ENCODE measurements at places on chromosomes 4 and X.

DNA sequence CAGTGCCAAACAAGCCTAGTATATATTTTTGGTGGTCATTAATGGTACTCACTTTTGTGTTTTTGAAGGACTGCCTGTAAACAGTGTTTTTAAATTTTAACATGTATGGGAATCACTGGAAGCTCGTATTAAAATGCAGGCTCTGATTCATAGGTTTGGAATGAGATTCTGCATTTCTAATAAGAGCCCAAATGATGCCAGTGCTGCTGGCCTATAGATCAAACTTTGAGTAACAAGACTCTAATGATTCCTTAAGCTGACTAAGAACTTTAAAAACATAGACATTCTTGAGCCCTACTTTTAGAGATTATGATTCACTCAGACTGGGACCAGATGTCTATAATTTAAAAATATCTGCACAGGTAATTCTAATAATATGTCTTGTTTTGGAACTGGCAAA lies 823.2 kb upstream of the LCORL start:
- no peak for DNase-seq

- no peak for DNase-seq
Observed at GRCh38 chrX:45712067-45712466, 511.4 kb upstream of the DIPK2B start.

- DNase-seq: no peak
Observed at GRCh38 chr4:151745481-151746231, 15.2 kb downstream of the GATB start.

GRCh38 chrX:107730991-107731766 lies 44.4 kb downstream of the TSC22D3 start:
- DNase-seq: no peak

DNA sequence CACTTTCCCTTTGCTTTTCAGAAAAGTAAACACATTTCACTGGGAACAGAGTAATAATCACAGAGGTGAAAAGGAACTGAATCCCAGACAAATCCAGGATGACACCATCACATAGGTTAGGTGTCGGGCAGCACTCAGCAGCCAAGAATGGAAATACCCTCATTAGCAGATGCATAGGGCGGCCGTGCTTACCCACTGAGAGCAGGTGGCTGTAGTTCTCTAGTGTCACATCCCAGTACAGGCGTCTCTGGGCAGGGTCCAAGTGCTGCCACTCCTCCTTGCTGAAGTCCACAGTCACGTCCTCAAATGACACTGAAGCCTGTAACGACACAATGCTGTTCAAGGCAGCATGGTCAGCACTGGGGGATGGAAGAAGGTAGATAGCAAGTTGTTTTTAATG lies 26.9 kb downstream of the ZNF41 start:
- DNase-seq: no peak

DNA sequence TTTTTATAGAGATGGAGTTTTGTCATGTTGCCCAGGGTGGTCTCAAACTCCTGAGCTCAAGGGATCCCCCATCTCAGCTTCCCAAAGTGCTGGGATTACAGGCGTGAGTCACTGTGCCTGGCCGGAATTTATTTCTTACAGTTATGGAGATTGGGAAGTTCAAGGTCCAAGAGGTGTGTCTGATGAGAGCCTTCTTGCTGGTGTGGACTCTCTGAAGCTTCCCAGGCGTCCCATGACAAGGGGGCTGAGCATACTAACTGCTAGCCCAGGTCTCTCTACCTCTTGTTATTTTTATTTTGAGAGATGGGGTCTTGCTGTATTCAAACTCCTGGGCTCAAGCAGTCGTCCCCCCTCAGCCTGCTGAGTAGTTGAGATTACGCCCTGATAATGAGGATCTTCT lies 2.9 kb upstream of the NSD2 start:
- DNase-seq: no peak

GRCh38 chr4:123622572-123622971 lies 226.0 kb downstream of the SPRY1 start:
- no peak for DNase-seq

DNA sequence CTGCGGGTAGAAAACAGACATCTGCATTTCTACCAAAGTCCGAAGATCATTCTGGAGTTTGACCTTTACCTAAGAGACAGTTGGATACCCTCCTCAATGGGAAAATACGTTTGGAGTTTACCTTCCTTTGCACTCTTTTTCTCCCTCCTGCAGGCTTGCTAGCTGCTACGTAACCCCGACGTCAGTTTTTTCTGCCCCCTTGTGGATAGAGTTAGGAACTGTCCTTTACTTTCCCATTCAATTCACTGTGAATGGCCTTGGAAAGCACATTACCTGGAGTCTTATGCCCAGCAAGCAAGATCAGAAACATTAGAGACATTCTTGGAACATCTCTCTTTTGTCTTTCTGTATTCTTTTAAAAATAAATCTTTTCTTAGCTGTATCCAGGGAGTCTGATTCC lies 250.7 kb downstream of the NAP1L3 start:
- no peak for DNase-seq

GRCh38 chrX:49220100-49220499 lies 13.0 kb downstream of the CACNA1F start:
- no peak for DNase-seq

- no peak for DNase-seq
Observed at GRCh38 chr4:135192751-135193535, 991.4 kb upstream of the PABPC4L start.

DNA sequence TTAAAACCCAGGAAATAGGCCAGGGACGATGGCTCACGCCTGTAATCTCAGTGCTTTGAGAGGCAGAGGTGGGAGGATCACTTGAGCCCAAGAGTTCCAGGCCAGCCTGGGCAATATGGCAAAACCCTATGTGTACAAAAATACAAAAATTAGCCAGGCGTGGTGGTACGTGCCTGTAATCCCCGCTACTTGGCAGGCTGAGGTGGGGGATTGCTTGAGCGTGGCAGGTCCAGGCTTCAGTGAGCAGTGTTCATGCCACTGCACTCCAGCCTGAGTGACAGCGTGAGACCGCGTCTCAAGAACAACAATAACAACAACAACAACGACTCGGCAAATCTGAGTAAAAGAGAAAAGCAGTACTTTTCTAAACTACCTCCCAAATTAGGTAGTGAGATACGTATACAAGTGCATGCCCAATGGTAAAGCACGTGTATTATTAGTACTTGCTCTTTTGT lies 13.0 kb upstream of the NDUFC1 start:
- DNase-seq: no peak

GRCh38 chrX:130497531-130497930 lies 95.7 kb downstream of the RBMX2 start:
- DNase-seq: no peak

DNA sequence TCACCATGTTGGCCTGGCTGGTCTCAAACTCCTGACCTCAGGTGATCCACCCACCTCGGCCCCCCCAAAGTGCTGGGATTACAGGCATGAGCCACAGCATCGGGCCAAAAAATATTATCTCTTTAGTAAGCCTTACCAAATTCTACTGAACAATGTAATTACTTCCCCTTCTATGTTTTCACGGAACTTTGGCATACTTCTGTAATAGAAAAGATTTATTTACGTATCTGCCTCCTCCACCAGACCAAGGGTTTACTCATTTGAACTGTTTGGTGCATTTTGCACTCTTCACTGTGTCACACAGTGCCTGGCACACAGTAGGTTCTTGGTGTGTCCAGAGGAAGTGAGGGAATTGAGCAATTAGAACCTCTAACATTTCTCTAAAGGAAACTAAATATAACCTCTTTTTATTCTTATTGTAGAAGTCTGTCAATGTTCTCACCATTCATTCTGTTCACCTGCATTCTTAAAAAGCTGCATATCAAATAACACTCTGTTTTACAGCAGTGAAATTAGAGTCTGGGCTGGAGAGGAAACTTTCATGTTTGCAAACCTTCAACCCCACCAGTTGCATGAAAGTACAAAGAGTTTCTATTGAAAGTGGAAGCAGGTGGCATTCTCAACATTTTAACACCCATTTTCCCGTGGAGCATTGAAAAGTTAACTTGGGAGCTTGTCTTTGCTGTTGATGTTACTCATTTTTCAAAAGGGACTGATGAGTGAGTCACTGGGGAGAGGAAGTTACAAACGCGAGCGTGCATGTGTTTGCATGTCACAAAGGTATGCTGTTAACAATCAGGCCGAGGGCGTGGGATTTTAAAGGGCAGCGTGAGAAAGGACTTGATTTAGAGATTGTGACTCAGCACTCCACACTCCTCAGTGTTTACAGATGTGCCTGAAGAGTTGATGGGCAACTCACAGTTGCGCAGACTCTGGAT lies 314.1 kb downstream of the STK32B start:
- DNase-seq: no peak

GRCh38 chr4:2469192-2469984 lies 482 bp downstream of the RNF4 start:
- peak; percentile 52 for DNase-seq

DNA sequence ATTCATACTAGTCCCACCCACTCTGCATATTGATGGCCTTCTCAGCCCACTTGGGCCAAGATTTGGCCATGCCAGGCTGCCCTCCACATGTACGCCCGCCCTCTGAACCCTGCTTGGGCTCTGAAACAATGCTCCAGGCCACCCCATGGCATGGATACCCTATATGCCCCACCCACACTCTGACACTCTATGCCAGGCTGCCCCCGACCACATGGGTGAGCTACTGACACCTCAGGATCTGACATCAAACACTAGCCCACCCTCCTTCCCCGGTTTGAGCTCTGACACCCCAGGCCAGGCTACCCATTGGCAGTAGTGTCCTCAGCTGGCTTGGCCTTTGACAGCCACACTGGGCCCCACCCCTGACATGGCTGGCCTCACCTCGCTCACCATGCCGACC lies 69.5 kb downstream of the HPRT1 start:
- DNase-seq: no peak

GRCh38 chr4:150949342-150949741 lies 65.7 kb downstream of the LRBA start:
- no peak for DNase-seq

- no peak for DNase-seq
Observed at GRCh38 chr4:87698394-87698793, 48.3 kb downstream of the DMP1 start.

DNA sequence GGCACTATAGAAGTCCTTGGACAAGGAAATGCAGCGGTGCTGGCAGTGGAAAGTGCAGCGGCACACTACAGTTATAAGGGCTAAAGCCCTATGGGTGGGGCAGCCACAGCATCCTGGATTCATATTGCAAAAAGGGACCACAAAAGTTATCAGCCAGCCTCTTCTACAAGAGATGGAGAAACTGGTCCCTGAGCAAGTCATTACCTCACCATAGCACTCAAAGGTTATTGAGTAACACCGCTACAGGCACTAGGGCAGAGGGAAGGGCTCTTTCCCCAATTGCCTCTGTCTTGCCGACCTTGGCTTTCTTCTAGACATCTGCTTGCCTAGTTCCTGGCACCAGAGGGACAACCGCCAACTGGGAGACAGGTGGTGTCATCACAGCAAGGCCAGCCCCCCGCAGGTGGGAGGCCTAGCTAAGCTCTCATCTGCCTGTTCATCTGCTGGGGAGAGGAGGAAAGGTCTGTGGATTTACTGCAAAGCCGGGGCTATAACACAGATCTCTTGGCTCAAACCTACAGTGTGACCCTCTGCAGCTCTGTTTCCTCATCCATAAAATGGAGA lies 600.0 kb downstream of the BCOR start:
- DNase-seq: no peak

GRCh38 chrX:152520653-152521052 lies 69.5 kb upstream of the GABRA3 start:
- DNase-seq: no peak

DNA sequence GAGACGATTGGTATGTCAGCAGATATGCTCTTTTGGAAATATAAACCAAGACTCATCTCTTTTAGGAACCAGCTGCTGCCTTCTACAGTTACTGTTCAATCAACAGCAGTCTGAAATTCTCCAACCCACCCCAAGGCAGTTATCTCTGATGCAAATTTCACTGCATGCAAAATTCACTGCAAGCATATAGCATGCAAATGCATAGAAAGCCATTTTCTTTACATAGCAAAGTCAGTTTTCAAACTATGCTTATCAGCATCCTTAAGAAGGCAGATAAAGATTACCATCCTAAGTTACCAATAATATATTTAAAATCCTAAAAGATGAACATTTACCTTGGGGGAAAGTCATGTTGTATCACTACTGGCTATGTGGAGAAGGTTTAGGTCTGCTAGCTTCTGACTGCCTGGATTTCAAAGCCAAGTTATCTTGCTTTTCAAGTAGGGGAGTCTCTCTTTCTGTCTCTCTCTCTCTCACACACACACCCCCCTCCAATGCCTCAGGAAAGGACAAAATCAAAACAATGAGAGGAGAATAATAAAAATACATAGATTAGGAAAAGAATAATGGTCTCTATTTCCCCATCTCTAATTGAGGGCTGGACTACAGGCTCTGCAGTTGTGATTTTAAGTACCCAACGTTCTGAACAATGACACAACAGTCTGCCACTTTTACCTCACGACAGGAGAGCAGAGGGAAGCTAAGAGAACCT lies 1.5 kb downstream of the NMU start:
- DNase-seq: no peak

GRCh38 chr4:107808572-107808971 lies 16.2 kb upstream of the SGMS2 start:
- no peak for DNase-seq

DNA sequence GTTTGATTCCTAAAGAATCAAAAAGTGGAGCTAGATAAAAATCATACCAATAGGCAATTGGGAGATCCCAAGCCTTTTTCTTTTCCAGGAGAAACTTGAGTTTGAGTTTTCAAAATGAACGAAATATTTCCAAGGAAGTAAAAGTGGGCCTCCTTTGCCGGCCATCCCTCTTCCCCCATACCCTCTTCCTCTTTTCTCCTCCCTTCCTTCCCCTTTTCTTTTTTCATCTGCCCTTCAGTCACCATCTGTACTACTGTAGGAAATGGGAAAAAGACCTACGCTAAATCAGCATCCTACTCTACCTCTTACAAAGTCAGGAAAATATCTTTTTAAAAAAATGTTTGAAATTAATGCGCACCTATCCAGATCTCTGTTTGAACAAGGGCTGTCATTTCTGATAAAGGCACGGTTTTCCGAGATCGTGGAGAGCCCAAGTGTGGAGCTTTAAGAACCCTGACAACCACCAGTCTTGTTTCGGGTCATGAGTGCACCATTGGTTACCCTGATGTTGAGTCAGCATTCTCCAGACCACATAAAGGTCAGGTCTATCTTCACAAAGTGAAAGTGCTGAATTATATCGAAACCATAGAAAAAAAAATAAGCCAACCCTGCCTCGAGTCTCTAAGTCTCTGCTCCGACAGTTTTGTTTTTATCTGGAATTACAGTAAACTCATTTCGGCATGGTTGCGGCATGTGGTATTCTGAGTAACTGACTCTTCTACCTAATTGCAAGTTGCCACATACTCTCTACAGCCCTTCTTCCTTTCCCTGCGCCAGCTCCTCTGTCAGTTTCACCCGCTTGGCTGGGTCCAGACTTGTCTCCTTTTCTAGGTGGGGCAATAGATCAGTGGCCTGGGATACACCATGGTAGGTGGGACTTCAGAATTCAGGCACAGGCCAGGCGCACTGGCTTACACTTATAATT lies 140.2 kb upstream of the KLF3 start:
- no peak for DNase-seq
